ENCODE measurements at places on chromosomes 3 and 15.

GRCh38 chr3:33394403-33395054, 45.7 kb downstream of the UBP1 start:
- no peak for ATAC-seq

- ATAC-seq: no peak
Measured at GRCh38 chr15:27690290-27690689, 408.8 kb downstream of the OCA2 start.

GRCh38 chr3:43534675-43535074, 87.1 kb downstream of the ANO10 start:
- no peak for ATAC-seq

DNA sequence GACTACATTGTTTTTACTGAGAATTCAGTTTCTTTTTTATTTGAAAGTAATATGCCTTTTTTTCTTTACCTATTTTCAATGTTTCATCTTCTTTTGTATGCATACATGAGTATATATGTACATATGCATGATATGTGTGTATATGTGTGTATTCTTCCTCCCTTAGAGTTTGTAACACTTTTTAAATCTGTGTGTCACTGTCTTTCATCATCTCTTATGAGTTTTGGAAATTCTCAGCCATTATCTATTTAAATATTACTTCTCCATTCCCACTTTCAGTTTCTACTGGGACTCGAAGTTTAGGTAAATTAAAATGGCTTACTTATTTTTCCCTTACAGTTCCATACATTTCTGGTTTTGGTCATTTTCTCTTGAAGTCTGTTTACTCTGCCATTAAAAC, 754.1 kb downstream of the GRM7 start:
- no peak for ATAC-seq

DNA sequence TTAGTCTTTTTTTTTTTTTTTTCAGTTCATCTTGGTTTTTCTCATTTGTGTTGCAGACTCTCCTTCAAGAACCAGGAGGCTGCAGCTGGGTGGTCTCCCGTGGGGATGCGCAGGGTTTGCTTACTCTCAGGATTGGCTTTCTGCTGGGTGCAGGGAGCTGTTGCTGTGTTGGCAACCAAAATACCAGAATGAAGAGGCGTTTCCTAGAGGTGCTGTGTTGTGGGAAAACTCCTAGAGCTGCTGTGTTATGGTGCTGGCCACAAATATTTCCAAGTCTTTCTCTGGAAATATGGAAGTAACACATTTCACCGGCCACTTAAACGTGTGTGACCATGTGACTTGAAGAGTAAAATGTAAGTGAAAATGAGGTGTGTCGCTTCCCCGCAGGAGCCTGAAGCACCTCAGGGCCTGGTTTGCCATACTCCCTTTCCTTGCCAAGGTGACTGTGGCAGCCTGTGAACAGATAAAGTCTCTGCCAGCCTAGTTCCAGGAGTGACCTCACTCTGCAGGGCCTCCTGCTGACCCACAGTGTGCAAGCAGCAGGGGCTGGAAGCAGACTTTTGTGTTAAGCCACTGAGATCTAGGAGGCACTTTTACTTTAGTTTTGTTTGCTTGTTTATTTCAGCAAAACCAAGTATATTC, 258.9 kb downstream of the ADAMTS17 start:
- no peak for ATAC-seq

All from activated T-helper 17 cell treated with anti-CD3 and anti-CD28 coated beads, Interleukin-2, amount 50 U/mL, for 72 hours (primary cell).